Chondrocyte (in vitro differentiated cells): ENCODE measurements at places on chromosomes 16 and 17. TPM values are rescaled to one million over a fixed set of nuclear protein-coding genes. Genes with fewer than 3 reads are reported as not detected.

DNA sequence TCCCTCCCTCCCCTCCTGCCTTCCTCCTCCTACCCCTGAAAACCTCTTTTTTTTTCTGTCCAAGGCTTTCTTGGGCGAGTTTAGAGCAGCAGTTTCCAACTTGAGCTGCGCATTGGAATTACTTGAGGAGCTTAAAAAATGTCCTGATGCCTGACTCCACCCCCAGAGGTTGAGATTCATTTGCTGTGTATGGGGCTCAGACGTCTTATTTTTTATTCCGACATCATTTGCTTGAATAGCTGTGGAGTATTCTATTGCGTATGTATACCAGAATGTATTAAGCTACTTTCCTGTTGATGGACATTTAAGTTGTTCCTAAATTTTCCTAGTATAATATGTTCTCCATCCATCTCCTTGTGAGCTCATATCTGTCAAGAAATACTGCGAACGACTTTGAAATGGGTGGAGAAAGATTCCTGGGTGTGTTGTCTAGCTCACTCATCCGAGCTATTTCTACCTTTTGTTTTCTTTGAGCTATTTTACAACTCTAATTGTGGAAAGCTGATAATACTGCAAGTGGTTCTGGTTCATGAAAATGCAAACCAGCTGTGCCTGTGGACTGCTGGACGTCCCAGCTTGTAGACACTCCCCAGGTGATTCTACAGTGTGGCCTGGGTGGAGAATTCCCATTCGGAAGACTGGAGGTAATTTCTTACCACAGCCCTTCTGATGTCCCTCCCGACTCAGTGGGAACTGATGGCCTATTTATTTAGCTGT is 40.5 kb downstream of the CMIP start:
- DNase-seq: no peak

DNA sequence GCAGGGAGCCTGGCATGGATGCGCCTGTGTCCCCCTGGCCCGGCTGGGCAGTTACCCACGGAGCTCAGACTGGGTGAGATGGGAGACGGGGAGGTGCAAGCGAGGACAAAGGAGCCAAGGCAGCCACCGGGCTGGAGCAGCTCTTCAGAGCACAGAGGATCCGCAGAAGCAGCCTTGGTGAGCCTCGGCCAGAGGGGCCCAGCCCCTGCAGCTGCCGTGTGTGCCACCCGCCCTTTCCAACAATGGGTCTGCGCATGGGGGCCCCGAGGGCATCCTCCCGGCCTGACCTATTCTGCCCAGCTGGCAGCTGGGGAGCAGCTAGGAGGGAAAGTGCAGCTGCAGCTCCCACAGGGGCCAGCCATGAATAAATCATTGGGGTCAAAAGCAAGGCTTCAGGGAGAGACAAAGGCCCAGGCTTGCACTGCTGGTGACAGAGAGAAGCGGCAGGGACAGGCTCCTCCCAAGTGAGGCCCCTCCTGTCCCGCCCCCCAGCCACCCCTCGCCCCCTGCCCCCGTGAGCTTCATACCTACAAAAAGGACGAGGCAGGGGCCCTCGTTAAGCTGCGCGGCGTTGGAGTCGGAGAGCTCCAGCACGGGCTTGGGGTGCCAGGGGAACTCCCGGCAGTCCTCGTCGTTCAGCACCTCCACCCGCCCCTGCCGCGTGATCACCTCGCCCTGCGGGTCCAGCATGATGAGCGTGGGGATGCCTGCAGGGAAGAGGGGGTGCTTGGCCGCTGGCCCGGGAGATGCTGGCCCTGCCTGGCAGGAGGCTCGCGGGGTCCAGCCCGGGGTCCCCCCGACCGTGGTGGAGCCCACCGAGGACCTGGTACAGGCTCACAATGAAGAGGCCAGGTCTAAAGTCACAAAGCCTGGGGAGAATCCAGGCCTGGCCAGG is 22.6 kb downstream of the MRM3 start:
- no peak for DNase-seq

KRTAP17-1 gene
- total RNA-seq: not detected in 3 replicates

DNA sequence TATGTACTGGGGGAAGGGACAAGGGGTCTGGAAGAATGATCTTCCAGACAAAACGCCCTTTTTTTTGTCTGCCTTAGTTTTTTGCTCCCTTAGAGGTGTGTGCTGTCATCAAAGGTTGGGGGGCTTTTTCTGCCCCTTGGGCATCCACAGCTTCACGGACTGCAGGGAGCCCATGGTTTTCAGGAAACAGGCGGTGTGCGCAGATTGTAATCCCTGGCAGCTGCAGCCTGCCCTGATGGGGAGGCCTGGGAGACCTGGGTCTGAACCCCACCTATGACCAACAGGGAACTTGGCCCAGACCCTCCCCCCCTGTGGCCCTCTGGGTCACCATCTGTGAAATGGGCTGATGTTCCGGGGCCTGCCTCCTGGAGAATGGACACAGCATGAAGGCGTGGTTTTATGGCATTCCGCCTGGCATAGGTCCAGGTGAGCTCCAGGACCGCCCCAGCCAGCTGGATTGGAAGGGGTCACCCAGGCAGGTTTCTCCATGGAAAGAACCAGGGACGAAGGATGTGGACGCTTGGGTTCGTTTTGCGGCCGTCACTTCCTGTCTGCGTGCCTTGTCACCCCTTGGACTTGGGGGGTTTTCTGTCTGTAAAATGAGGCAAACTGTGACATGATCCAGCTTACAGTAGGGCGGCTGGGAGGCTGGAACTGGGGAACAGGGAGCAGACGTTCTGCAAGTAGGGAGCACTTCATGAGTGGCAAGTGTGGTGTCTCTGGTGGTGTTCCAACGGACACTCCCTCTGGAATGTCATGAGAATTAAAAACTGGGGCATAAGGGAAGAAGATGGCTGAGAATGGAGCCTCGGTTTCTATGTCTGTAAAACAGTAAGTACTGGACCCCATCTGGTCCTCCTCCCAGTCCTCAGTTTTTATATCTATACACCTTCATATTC is 1.5 kb downstream of the CPNE2 start:
- no peak for DNase-seq
